ENCODE measurements at places on chromosomes 11 and 22.

- DNase-seq, result no peak
Observed at GRCh38 chr11:91293119-91293518, 931.5 kb upstream of the FAT3 start.

DNA sequence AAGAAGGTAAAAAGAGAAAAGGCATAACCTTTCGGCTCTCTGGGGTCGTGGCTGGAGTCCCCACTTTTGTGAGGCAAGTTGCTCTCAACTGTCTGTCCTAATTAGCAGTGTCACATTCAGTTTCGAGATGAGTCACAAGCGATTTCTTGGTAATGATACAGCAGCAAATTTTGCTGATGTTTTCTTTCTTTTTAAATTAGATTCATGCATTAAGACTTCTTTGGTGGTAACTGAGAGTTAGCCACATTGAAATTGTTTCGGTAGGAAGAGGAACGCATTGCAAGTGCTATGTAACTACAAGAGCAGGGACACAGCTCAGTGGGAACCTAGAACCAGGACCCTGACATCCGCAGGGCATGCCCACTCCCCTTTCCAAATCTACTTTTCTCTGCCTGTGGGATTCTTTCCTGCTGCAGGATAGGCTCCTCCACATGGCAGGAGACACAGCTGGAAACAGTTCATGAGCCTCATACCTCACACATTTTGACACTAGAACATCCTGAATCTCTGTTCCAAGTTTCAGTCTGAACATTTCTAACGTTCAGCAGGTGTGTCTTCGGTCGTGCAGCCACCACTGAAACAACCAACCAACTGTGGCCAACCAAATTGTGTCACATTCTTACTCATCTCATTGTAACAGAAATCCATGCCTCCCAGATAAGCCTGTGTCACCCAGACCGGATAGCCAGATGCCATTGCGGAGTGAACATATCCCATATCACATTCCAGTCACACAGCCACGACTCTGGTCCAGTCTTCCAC lies 987.6 kb downstream of the NTM start:
- DNase-seq, result no peak

DNA sequence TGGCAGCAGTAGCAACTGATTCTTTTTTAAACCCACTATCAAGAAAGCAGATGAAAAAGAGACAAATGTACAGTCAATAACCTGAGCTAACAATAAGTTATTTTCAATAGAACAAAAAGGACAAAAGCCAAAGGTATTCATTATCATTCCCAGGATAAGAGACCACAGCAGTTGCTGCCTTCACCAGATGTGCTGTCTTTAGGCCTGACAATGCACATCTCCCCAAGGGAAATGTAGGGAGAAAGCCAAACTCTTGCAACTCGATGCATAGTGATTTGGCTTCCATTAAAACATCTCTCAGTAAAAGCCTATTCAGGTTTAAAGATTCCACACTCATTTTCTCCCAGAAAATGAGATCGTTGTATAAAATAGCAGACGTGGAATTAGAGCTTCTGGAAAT lies 210.7 kb downstream of the METTL15 start:
- no peak for DNase-seq

DNA sequence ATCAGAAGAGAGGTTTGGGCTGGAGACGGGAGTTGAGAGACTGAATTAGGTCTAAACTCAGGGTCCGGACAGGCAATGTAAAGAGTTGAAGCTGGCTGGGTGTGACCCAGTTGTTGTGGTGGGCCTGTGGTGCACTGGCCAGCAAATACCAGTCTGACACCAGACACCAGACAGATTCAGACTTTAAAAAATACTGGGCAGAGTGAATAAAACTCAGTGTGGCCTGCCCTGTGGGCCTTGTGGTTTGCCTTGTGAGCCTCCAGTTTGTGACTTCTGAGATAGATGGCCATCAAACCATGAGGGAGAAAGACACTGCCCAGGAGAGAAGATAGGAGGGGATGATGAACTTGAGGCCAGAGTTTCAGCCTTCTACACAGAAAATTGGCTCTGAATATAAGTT lies 25.8 kb downstream of the RCN1 start:
- no peak for DNase-seq

- peak; percentile 68 for DNase-seq
Observed at GRCh38 chr22:36506637-36507517, at the start of gene FOXRED2. TSS of gene FOXRED2 (minus strand) at chr22:36507040. CDS start at chr22:36506422, 618 bp downstream.

DNA sequence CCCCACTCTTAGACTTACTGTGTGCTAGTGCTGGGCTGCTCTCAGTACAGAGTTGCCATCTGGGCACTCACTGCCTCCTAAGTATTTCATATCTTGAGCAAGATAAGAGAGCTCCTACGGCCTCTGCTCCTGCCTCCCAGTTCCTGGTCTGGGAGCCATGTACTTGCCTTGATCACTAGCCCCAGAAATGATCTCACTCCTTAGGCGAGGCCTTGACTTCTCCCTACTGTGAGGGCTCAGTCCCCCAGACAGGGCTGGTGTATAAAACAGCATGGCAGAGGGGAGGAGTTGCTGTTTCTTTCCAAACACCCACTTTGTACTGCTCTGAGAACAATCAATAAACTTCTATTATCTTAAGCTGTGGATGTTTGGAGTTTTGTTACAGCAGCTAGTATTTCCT lies 47.4 kb upstream of the TP53I11 start:
- no peak for DNase-seq

GRCh38 chr11:64008914-64009633 lies 22.8 kb downstream of the OTUB1 start:
- DNase-seq, result no peak

- DNase-seq, result no peak
Observed at GRCh38 chr11:70556884-70557741, 158.8 kb downstream of the CTTN start.

GRCh38 chr11:112418438-112418837 lies 157.8 kb upstream of the PLET1 start:
- DNase-seq, result no peak

DNA sequence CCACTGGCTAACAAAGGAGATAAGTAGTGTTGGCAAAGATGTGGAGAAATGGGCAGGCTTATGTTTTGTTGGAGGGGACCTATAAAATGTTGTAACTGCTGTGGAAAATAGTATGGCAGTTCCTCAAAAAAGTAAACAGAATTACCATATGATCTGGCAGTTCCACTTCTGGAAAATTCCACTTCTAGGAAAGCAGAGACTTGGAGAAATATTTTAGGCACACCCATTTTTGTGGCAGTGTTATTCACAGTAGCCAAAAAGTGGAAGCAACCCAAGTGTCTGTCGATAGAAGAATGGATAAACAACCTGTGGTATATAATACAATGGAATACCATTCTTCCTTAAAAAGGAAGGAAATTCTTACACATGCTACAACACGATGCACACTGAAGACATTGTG lies 57.0 kb upstream of the ADORA2A start:
- no peak for DNase-seq

GRCh38 chr11:44681698-44682097 lies 45.1 kb upstream of the TSPAN18 start:
- no peak for DNase-seq

DNA sequence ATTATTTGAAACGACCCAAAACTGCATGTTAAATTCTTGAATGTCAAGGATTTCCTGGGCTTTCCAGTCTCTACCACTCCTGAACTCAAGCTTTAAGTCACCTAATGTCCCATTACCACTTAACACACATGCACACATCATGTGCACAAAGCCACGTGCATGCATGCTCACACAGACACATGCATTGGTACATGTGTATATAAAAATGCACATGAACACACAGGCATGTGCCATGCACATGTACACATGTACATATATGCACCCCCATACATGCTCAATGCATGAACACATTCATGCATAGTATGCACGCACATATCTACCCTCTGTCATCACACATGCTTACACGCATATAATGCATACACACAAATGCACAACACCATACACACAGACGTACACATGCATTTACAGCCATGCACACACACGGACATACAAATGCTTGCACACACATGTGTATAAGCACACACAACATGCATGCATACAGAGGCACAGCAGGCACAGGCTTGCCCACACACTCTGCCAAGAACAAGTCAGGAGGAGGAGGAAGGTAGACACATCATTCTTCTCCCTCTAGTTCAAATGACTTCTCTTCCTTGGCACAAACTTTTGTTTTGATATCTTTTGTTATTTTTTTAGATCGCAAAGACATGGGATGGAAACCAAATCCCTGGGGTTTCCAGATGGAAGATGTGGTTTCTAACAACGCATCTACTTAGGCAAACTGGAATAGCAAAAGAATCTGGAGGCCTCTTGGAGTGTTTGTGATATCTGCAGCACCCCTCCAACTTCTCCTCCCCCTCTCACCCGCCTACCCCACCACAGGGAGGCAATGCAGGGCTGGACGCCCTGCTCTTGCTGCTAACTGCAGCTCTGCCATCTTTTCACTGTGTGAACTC lies 24.6 kb downstream of the RASD2 start:
- DNase-seq, result no peak

DNA sequence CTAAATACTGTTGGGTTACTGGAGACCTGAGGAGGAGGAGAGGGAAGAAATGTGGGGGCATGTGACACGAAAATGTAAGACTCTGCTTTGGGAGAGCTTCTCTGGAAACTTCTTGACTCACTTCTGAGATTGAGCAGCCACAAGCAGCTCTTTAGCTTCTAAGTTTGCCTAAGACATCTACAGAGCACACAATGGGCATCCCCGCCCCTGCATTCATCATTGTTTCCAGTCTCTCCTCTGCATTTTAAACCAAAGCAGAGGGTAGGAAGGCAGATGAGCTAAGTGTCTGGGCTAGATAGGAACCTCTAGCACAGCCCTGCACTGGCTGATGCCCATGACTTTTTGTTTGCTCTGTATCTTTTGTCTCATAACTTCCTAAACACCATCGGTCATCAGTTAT lies 2.1 kb upstream of the OR52D1 start:
- DNase-seq, result no peak

GRCh38 chr11:103202048-103202651 lies 92.9 kb downstream of the DYNC2H1 start:
- no peak for DNase-seq

GRCh38 chr11:13278609-13279486 lies 1.3 kb downstream of the BMAL1 start:
- DNase-seq, result no peak

GRCh38 chr11:65184146-65184545 lies 2.4 kb downstream of the CAPN1 start:
- no peak for DNase-seq

- DNase-seq, result no peak
Observed at GRCh38 chr11:15473954-15474837, 359.5 kb downstream of the INSC start.

DNA sequence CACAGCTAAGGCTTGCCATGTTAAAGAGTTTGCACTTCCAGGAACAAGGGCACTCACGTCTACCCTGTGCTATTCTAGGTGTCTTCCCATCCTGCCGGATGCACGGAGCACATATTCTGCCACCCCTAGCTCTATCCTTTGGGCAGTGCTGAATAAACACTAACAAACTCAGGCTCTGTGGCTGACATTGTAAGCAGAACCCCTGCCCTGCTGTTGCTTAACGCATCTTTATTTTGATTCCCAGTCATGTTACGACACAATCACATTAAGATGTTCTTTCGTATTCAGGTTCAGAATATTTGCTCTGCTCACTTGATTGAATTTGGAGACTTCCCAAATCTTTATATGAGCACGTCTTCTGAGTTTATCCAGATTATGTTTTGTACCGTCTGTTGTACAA lies 3.7 kb upstream of the HDHD5 start:
- DNase-seq, result no peak

- DNase-seq, result no peak
Observed at GRCh38 chr11:17748044-17748443, 13.5 kb downstream of the KCNC1 start.

- DNase-seq, result no peak
Observed at GRCh38 chr22:43343670-43344519, 723 bp upstream of the SCUBE1 start.

DNA sequence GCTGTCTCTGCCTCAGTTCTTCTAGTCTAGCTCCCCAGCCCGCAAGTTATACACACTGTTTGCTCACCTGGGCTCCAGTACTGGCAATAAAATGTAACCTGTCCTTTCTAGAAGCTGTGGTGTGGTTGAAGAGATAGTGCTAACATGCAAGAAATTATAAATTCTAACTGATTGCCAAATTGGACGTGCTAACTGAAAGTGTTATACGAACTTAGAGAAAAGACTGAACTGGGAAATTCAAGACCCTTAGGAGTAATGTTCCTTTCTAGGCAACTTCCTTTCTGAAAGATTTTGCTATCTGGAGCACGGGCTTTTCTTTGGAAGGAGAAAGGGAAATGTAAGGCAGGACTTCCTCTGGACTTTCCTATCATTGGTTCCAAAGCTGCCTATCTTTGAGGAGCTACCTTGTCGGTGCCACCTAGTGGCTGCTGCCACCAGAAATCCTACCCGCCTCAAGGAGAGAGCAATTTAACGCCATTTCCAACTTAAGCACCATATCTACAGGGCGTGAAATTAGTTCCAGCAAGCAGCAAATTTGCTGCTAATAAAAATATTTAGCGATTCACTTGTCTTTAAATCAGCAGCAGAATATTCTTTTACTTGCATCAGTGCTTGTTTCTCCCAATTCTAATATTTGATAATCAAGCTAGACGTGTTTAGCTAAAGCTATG lies 12.7 kb upstream of the TMEM218 start:
- DNase-seq, result peak; percentile 11

- DNase-seq, result no peak
Observed at GRCh38 chr22:43944670-43945430, 10.4 kb upstream of the SAMM50 start.

DNA sequence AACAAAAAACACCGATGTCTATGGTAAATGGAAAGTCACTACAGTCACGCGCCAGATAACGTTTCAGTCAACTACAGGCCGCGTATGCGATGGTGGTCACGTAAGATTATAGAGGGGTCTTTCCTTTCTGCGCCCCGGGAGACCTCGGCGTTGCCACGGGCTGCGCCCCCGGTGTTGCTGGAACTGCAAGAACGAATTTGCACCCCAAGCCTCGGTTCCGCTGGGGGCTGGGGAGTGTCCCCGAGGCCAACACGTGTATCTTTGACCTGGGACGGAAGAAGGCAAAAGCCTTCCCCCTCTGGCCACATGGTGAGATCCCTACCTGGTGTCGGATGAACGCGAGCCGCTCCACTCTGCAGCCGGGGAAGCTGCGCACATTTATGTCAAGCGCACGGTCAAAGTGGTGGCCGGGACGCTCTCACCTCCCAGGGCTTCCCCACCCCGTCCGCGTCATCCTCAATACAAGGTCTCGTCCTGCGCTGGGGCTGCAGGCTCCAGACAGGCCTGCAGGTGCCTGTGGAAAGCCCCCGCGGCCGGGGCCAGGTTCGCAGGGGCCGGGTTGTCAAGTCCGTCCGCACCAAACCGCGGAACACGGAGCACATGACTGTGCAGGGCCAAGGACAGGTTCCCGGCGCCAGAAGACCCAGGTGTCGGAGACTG lies 29.3 kb upstream of the APLP2 start:
- DNase-seq, result no peak
